CD4-positive, alpha-beta T cell treated with Interleukin-12 subunit alpha and Interleukin-12 subunit beta, for 1 hour (primary cell): ENCODE measurements at places on chromosomes 1 and 21.
A peak's percentile ranks its signal among the peaks of the same experiment; 100 is the strongest.

DNA sequence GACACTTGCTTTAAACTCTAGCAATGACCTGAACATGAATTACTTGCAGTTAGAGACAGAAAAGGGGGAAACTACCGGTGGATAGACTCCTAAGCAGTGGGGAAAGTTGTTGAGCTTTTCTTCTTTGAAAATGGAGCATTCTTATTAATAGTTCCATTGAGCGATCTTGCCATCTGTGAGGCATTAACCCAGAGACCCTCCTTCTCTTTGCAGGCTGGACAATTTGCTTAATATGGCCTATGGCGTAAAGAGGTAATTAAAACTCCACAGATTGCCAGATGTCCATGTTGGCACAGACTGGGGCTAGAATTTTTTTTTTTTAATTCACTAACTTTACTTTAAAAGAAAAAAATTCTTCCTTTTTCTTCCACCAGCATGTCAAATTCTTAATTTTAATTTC lies 88.5 kb downstream of the ELAVL4 start:
- no peak for DNase-seq

- DNase-seq: no peak
Measured at GRCh38 chr1:18732686-18733085, 102.0 kb downstream of the PAX7 start.

DNA sequence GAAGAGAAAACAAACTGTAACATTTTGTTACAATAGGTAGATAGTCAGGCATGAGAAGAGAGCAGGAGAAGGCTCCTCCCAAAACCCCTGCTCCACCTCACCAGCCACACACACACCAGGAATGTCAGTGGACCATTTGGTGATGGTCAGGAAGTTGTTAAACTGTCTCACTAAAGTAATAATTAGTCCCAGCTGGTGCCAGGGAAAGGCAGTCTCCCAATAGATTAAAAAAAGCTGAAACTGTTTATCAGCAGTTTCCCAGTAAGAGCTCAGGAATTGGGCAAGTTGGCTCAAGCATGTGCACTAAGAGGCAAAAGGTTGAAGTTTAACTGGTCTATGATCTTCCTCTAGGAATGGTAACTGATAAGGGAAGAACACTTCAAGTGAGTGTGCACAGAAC lies 249.6 kb downstream of the COL11A1 start:
- DNase-seq: no peak

- DNase-seq: no peak
Measured at GRCh38 chr1:9317591-9318417, 25.1 kb downstream of the SPSB1 start.

DNA sequence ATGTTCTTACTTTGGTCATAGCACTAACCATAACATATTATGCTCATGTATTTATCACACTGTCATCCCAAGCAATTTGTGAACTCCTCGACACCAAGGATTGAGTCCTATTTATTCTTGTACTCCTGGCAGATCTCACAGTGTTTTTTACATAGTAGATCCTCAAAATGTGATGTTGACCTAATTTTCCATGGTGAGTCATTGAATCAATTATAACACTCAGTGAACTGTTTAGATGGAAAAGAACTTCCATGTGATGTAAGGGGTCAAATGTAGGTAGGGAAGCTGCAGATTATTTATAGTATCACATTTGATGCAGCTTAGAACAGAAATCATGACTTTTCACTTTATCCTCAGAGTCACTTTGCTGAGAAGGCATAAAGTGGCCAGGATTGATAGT lies 281.9 kb upstream of the ADAMTS5 start:
- DNase-seq: no peak

DNA sequence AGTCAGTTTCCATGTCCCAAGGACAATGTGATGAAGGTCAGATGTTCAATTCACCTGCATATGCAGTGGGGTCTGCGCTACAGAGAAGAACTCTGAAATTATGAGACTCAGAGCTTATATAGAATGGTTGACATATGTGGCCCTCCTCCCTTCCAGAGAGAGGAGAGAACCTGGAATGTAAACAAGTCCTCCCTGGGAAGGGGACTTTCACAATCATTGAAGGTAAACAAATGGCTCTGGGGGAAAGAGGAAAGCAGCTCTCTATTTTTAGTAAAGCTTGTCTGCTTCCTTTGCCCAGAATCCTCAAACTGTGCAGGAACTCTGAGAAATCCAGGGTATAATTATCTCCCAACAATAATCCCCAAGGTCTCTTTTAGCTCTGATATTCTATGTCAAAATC lies 9.8 kb downstream of the OVGP1 start:
- no peak for DNase-seq

DNA sequence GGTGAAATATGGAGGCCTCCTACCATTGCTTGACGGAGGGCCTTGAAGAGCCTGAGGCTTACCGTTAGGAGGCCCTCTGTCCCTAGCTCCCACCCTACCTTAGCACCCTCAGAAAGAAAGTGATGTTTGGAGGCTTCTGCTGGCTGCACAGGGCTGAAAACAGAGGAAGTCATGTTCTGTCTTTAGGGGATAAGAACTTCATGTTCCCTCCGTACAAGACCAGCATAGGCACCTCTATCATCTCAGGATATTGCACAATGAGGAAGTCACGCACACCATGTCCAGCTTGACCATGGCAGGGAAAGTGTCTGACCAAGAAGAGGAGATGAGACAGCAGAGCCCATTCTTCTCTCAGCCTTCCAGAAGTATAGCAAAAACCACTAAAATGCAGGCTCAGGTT lies 13.8 kb downstream of the ADORA3 start:
- DNase-seq: no peak

DNA sequence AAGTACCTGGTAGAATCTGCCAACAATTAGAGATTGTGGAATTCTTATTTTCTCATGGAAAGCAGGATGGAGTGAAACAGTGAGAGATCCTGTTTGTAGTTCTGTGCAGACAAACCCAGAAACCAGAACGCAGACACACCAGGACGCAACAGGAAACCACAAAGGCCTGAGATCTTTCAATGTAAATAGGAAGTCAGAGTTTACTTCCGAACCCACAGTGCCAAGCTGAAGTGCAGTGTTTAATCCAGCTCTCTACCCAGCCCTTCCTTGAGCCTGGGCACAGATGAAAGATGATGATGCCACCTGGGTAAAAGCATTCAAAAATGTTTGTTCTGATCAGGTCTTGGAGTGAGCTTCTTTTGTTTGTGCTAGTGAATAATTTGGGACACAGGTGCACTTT lies 244.2 kb upstream of the HOOK1 start:
- DNase-seq: peak; percentile 46

- no peak for DNase-seq
Measured at GRCh38 chr1:239816081-239816782, 275.5 kb upstream of the FMN2 start.

DNA sequence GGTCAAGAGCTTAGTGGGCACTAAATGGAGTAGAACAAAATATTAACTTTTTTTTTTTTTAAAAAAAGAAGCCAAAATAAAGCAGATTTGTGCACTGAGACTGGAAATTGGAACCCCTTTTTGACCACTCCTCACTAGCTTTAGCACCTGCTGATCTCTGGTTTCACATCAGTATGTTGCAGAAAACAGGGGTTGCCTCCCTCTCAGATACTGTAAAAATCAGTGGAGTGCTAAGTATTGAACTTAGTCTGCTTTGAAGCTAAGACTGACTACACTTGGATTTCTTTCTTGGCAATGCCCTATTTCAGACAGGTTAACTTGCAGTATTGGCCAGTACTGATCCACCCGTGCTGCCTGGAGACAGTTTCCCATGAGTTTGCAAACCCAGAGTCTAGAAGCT lies 2.7 kb upstream of the KIAA0040 start:
- no peak for DNase-seq

- DNase-seq: no peak
Measured at GRCh38 chr21:26007951-26008498, 162.5 kb downstream of the APP start.

DNA sequence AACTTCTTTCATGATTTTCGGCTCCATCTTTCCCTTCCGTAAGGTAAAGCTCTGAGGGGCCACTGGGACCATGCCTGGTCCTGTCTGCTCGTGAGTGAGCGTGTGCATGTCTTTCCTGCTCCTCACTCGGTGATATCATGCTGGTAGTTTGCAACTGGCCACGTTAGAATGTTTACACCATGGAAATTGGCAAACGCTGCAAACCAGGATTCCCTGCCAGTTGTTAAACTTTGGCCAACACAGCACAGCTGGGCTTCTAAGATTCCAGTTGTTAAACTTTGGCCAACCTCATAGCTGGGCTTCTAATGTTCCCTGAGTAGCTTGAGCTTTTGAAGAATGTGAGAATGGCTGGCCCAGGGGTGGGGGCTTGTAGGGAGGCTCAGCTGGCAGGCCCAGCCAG lies 68.0 kb upstream of the ACTL8 start:
- DNase-seq: no peak

DNA sequence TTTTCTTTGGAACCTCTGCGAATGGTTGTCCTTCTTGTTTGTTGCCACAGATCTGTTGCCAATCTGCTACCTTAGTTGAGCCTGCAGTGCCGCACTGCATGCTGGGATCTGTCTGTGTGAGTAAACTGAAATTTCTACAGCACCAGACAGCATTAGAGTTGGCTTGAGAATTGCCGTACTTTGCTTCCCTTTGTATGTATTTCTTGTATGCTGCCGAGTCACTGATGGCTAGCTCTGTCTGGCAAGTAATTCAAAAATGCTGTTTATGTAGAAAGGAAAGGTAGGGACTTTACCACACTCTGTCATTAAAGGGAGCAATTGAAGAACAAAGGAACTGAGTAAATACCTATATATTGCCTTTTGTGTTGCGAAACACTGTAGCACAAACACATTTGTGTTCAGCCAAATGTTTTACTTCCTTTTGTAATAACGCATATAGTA lies 857.4 kb downstream of the USP25 start:
- no peak for DNase-seq

GRCh38 chr1:215754112-215754511 lies 187.0 kb downstream of the KCTD3 start:
- no peak for DNase-seq

DNA sequence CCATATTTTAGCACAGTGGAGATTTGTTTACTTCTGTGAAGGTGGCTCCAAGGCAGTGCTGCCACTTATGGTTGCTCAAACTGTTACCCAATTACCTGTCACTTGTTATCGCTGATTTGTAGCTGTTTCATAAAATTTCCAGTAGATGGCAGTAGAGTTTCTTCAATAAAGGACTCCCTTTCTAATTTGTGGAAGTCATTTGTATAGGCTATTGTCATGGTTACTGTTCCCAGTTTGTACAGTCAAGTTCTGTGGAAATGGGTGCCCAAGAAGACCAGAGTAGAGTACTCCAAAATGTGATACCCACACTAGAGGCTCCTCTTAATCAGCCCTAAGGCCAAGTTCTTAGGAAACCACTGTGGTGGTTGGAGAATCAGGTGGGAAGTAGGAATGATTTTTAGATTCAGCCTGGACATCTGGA lies 186.1 kb downstream of the CLEC20A start:
- DNase-seq: peak; percentile 42

DNA sequence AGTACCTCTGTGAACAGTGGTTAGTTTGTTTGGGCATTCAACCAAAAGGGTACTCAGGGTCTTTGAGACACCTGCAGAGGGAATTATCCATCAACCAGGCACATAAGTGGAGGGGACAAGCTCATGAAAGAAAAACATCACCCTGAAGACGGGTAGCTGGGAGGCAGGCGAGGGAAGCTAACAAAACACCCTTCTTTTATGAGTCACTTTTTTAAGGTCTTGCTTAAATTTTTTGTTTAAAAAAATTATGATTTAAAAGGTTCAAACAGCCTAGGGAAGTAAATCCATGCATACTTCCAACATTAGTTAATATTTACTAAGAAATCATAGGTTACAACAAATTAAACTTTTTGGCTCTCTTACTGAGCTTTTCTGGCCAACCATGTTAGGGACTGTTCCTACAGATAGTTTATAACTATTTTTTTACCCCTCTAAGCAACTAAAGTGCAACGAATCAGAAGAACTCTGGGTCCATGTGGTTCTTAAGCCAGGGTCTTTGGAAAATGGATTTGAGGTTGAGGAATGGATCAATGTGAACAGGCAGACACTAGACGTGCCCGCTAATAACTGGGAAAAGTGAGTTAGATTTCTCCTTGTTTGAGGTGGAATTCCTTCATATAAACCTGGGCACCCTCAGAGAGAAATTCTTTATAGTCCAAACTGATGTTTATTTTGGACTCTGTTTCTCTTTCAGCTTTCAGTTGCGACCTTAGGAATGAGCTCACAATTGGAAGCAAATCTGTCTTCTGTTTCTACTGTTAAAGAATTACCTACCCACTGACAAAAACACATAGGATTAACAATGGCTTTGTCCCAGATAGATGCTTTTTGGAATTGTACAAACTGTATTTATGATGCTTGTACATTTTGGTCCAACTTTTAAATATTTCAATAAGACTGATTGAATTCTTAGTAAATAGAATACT lies 123.0 kb downstream of the LYPLAL1 start:
- no peak for DNase-seq

GRCh38 chr1:86865973-86866637 lies 47.8 kb downstream of the SELENOF start:
- DNase-seq: no peak

GRCh38 chr1:223222377-223222776 lies 79.3 kb upstream of the TLR5 start:
- no peak for DNase-seq

- DNase-seq: peak; percentile 48
Measured at GRCh38 chr1:61588736-61589672, 135.9 kb downstream of the TM2D1 start.

DNA sequence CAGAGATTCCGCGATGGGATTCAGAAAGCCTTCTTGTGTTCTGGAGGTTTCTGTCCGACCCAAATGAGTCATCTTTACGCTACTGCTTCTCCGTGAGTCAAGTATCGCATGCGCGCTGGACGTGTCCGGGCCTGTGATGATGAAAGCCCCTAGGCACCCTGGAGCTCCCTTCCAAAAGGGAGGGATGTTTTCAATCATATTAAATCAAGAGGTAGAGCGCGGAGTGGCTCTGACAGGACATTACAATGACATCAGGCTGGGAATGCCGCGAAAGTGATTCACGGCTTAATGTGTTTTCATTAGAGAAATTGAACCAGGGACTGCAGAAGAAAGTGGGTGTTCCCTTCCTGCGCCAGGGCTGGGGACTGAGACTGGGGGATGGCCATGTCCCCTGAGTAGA lies 48.5 kb downstream of the AJAP1 start:
- no peak for DNase-seq

- DNase-seq: no peak
Measured at GRCh38 chr1:14371771-14372497, 226.6 kb upstream of the KAZN start.

DNA sequence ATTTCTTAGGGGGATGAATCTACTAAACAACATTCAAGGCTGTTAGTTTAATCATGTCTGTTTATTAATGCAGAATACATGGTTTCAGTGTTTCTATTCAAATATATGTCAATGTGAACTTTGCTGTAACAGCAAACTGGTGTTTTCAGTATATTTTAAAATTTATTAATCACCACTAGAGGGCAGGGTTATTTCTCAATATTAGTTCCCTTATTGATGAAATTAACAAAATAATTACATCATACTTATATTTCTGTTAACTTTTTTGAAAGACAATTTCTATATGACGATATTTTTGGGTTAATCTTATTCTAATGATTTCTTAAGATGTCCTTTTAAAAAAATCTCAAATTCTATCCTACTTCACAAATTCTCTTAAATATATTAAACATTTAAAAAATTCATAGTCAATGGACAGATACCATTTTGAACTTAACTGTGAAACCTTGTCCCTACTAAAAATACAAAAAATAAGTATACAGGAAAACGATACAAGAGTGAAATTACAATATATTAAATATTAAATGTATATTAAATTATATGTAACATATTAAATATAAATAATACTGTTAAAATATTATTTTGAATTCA lies 1034.1 kb upstream of the PRMT6 start:
- DNase-seq: no peak
